ENCODE measurements at places on chromosomes 2 and 18.

DNA sequence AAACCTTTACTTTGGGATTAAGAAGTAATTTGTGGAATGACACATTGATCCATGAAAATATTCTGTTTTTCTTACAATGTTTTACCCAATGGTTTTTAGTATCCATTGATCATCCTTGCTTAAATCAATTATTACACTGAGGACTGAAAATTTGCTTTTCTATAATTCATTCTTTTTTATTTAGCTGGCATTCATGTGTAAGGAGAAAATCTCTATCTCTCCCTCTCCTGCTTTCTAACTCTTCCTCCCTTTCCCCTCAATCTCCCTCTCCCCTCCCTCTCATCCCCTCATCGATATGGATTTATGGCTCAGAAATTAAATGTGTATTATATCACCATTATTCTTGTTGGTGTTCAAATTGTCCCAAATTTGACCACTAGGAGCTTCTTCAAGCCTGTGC is 29.7 kb downstream of the GALNT5 start:
- no peak for DNase-seq

GRCh38 chr2:156589381-156590079 is 153.4 kb downstream of the GPD2 start:
- peak; percentile 54 for DNase-seq

DNA sequence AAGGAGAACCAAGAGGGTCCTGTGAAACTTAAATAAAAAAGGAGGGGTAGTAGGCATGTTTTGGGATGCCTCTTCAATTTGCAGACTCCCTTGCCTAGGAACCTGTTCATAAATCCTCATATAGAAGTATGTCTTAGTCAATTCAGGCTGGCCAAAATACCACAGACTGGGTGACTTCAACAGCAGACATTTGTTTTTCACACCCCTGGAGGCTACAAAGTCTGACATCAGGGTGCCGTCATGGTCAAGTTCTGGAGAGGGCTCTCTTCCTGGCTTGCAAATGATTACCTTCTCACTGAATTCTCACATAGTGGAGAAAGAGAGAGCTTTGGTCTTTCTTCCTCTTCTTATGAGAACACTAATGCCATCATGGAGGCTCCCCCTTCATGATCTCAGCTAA is 4.1 kb upstream of the TCF4 start:
- DNase-seq: no peak

DNA sequence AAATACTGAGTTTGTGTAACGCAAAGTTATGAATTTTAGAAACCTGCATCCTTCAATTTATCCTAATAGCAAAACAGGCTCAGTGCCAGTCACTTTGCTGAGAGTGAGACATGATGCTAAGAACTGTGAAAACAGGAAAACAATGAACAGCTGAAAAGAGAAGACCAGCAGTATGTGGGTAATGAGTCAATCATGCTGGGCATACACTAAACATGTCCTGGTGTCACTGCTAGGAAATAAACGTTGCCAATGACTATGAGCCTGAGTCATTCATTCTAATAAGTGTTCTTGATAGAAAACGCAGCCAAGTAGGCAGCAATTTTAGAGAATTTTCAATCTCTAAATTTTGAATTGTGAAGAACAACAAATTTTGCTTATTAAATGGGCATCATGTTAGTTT is 237.3 kb downstream of the GALR1 start:
- DNase-seq: no peak

GRCh38 chr18:67386032-67386431 is 130.5 kb downstream of the DSEL start:
- DNase-seq: peak; percentile 2

GRCh38 chr18:44093253-44093652 is 587.4 kb upstream of the SETBP1 start:
- no peak for DNase-seq

Measured in SW480 (cell line).